T-helper 2 cell treated with Interferon-gamma antibody and Interleukin-4, amounts not matched to agents 100 ng/mL and 5 ng/mL, for 36 hours (primary cell): ENCODE measurements at places on chromosomes 3 and 15. TPM values are rescaled to one million over a fixed set of nuclear protein-coding genes. Genes with fewer than 3 reads are reported as not detected.

MCF2L2 gene
- total RNA-seq = 4.3 and 5.5 TPM in 2 replicates

ACTRT3 gene
- 0.45 and 0.61 TPM in 2 replicates for total RNA-seq

UNC13C gene
- total RNA-seq = not detected in 2 replicates

FEZF2 gene
- not detected in 2 replicates for total RNA-seq

LMCD1 gene
- 1.1 and 1.2 TPM in 2 replicates for total RNA-seq

TNFSF10 gene
- total RNA-seq = 129 and 140 TPM in 2 replicates

LRRC31 gene
- total RNA-seq = not detected in 2 replicates

SEMA3G gene
- total RNA-seq = 0.16 and 0.23 TPM in 2 replicates

MASP1 gene
- total RNA-seq = not detected in 2 replicates

DPH3 gene
- 17.5 and 18.7 TPM in 2 replicates for total RNA-seq

GOLGA8N gene
- 23.0 and 26.7 TPM in 2 replicates for total RNA-seq

C3orf33 gene
- 0.73 and 0.75 TPM in 2 replicates for total RNA-seq

RHOV gene
- 0.09 and 0.11 TPM in 2 replicates for total RNA-seq

UBAP1L gene
- total RNA-seq = 5.9 and 6.5 TPM in 2 replicates

CSPG4 gene
- total RNA-seq = not detected in 2 replicates

EFL1 gene
- 24.6 and 25.9 TPM in 2 replicates for total RNA-seq

PLA1A gene
- total RNA-seq = not detected in 2 replicates

CCDC54 gene
- total RNA-seq = not detected in 2 replicates
